ENCODE measurements at places on chromosomes 12 and 14.

DNA sequence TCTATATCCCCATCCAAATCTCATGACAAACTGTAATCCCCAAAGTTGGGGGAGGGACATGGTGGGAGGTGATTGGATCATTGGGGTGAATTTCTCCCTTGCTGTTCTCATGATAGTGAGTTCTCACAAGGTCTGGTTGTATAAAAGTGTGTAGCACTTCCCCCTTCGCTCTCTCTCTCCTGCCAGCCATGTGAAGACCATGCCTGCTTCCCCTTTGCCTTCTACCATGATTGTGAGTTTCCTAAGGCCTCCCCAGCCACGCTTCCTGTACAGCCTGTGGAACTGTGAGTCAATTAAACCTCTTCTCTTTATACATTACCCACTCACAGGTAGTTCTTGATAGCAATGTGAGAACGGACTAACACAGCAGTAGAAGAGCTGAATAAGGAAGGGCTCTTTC lies 62.6 kb upstream of the VASH1 start:
- ATAC-seq = no peak

DNA sequence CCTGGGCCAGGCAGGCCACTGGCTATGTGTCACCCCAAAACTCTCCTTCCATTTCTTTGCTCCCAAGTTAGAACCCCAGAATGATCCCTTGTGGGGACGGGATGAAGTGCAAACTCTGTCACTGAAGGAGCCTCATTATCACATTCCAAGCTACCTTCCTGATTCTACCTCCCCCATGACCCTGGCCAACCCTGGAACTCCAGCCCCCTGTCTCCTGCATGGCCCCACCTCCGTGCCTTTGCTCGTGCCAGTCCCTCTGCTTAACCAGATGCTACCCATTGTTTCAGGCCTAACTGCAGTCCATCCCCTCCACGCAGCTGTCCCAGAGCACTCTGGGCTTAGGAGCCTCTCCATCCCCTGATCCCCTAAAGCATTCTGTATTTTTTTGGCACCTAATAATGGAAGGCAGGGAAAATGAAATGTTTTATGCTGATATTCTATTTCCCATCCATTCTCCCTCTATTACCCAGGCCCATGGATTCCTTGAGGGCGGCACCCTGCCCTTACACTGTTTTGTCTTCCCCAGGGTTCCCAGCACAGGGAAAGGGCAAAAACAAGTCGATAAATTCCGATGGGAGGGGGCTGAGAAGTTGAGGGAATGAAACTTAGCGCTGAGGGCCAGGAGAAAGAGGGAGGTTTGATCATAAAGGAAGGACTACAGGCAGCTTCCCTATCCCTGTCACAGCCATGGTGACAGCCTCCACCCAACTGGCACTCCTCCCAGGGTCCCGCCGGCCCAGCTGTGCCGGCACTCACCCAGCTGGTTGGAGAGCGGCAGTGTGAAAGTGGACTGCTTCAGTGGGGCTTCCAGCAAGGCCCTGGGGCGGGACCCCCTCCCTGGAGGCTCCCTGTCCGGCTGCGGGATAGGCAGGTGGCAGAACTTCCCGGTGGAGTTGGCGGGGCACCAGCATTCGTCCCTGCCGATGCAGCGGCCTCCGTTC lies 58.1 kb downstream of the ISCA2 start:
- no peak for ATAC-seq

DNA sequence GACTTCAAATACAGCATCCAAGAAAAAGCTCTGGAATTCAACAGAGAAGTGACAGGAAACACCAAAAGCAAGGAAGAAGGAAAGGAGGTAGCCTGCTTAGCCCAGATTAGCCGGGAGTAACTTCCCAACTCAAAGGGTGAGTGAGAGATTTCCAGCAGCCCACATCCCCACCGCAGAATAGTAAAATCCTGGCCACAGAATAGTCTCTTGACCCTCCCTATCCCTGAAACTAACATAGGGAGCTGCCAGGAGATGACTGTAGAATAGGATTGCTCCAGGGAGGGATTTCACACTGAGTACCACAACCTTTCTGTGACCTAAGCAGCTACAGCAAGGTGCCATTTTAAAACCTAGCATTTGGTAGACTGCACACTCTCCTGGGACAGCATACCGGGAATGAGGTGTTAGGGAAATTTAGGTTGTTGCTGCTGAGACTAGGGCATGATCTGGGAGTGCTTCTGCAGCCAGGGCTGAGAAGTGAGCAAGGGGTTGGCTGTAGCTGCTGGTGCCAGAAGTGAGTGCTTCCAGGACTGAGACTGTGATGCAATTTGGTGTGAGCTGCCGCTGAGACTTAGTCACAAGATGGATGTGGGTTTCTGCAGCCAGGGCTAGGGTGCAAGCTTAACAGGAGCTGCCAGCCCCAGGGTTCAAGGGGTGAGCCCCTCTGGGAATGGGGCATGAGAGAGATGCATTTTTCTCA lies 66.0 kb downstream of the TMTC3 start:
- no peak for ATAC-seq

GRCh38 chr14:91363776-91364523 lies 53.7 kb downstream of the CCDC88C start:
- peak; percentile 19 for ATAC-seq

DNA sequence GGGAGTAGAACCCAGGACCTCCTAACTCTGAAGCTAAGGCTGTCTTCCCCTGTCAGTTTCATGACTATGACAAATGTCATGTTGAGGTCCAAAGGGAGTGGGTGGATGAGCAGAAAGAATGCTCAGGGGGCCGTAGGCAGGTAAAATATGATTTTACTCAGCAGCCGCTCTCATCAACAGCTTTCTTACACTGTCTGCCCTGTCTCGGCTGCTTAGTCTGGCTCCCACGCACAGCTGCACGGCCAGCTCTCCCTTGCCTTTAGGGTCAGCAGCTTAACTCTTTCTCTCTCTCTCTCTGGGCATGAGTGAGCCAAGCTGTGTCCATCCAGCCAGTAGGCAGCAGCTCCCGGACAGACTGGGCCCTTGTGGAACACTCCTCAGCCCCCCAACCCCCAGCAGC lies 95.2 kb downstream of the GCH1 start:
- ATAC-seq = no peak

DNA sequence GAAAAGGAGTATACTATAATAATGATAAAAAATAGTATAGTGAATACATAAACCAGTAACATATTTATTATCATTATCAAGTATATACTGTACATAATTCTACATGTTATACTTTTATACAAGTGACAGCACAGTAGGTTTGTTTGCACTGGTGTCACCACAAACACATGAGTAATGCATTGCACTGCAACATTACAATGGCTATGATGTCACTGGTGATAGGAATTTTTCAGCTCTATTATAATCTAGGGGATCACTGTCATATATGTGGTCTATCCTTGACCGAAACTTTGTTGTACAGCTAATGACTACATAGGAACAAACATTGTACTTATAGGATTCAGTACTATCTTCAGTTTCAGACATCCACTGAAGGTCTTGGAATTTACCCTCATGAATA lies 165.8 kb upstream of the SYT1 start:
- no peak for ATAC-seq

DNA sequence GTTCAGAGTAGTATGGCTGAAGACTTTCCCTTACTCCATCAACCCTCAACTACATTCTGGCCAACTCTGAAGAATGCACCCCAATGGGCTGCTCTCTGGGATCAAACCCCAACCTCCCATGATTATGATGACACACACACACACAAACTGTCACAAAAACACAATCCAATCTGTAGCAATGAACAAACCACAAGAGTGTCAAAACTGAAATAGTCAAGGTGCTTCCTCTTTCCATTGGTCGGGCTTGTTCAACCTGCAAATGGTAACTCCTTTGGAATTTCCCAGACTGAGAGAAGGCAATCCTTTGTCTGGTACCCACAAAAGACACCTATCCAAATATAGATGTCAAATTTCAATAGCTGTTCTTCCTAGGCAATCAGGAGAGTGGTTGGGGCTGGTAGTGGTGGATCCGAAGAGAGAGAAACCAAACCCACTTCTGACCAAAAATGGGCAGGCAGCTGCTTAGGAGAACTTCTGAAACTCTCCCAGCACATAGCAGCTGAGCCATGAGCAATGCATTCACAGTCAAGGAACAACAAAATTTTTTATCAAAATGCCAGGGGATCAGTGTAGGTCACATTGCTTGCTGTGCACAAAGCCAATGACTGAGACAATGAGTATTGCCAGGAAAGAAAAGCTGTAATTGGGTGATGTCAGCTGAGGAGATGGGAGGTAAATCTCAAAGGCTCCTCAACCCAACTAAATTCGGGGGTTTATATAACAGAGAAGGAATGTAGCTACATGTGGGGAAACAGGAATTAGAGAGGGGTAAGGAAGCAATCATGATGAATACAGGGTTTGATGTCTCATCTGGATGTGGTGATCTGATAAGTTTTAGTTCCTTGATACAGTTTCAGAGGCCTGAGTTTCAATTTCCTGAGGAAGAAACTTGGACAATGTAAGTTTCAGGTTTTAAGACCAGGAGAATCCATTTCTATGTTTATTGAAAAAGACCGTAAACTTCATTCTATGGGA lies 191.4 kb downstream of the KITLG start:
- no peak for ATAC-seq

DNA sequence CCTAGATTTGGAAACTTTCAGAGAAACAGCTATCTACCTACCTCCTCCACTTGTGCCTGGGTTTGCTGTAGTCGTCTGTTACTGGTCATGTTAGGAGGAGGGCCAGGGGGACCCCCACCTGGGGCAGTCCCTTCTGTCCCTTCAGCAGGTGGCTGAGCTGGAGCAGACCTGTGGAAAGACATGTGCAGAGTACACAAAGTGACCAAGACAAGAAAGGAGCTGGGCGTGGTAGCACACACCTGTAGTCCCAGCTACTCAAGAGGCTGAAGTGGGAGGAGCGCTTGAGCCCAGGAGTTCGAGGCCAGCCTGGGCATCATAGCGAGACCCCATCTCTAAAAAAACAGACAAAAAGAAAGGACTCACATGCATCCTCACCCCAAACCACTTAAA lies 4.3 kb downstream of the VAMP1 start:
- no peak for ATAC-seq

DNA sequence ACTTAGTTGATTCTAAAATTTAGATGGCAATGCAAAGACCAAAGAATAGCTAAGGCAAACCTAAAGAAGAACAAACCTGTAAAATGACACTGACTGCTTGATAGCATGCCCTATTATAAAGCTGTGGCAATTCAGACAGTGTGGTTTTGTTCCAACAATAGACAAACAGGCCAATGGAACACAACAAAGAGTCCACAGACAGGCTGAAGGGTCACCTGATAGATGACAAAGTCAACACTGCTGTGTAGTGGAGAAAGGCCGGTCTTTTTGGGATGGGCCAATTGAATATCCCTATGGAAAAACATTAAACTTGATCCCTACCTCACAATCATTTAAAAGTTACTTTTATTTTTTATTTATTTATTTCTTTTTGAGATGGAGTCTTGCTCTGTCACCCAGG lies 33.8 kb upstream of the SLC25A3 start:
- ATAC-seq = no peak

DNA sequence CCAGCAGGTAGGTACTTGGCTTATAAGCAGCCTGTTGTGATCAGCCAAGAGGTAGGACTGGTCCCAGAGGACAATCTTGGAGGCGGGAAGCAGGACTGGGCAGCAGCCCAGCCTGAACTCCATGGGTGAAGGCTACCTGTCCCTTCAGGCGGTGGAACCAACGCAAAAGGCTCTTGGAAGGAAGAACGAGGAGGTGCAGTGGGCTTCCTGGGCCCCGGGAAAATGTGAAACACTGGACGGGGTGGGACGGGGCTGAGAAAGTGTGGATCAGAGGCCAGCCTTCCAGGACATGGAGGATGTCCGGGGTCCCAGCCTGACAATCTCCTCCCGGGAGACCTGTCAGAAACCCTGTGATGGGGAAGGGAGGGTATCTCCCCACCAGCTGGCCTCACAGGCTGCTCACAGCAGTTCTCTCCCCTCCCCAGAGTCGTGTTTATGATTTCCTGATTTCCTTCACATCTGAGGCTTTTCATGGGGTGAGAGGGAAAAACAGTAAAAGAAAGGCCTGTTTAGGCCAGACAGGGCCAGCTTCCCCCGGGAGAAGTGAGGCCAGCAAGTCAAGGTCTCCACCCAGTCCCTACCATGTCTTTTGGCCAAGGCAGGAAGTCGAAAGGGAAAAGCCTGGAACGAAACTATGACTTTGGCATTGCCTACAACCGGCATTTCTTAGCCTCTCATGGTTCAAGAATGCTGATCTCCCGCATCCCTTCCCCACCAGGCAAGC lies 11.3 kb downstream of the CMKLR1 start:
- ATAC-seq = no peak

DNA sequence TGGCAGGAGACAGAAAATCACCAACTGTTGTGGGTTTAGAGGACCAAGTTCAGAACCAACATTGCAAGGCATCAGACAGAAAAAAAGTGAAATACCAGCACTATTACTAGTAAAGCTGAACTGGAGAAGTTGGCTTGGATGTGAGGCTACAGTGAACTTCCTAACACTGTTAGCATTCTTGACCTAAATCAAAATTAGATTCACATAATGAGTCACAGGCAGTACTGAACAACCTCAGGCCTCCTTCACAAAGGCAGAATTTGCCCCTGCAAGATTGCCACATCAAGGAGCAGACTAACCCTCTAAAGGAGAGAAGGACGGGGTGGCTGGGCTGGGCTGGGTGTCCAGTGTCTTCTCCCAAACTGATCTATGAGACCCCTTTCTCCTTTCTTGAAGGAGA lies 539.7 kb downstream of the SNAPC1 start:
- no peak for ATAC-seq

DNA sequence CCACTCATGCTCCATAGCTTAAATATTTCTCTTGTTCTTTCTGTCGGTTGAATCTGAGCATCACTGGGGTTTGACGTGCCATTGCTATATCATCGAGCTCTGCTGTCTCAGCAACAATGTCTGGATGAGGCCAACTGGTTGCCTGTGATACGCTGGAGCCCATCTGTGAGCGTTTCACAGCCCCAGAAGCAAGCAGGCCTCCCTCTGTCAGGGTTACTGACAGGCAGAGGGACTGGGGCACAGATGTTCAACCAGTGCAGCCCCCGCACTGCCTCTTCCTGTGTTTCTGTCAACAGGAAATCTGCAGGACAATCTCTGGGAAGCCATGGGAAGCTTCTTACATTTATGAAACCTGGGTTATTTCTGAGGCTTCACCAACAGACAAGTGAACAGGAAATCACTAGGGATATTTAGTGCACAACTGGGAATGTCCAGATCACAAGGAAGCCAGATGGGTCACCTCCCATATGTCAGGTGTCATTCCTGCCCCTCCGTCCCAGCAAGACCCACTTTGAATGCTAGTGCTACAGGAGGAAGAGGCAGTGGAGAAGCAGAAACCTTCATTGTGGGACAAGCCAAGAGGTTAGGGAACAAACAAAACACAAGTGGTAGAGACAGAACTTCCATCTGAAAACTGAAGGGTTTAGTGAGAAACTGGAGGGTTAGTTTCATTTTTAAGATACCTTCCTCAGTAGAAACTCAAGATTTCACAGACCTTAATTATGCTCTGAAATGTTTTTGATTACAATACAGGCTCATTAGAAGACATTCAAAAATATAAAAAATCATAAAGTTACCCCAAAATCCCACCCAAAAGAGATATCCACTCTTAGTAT lies 24.1 kb downstream of the DMAC2L start:
- ATAC-seq = no peak

DNA sequence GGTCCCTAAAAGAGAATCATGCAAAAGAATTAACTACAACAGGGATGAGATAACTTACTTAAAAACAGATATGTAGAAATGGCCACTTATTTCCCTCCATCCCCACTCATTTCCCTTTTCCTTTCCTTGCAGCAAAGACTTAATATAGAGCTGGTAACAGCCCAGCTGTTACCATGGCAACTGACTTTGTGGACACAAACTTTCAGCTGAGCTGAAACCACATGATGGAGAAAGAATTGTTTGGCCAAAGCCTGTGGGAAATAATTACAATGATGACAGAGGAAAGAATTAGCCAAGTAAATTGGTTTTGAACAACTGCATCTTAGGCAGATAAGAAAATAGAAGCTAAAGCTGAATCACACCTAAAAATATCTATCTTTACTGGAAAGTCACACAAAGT lies 364.9 kb downstream of the GALC start:
- ATAC-seq = no peak

Data from activated CD4-positive, CD25-positive, alpha-beta regulatory T cell treated with anti-CD3 and anti-CD28 coated beads, Interleukin-2, amount 50 U/mL, for 24 hours (primary cell).